ENCODE measurements at places on chromosomes 2 and 18.

DNA sequence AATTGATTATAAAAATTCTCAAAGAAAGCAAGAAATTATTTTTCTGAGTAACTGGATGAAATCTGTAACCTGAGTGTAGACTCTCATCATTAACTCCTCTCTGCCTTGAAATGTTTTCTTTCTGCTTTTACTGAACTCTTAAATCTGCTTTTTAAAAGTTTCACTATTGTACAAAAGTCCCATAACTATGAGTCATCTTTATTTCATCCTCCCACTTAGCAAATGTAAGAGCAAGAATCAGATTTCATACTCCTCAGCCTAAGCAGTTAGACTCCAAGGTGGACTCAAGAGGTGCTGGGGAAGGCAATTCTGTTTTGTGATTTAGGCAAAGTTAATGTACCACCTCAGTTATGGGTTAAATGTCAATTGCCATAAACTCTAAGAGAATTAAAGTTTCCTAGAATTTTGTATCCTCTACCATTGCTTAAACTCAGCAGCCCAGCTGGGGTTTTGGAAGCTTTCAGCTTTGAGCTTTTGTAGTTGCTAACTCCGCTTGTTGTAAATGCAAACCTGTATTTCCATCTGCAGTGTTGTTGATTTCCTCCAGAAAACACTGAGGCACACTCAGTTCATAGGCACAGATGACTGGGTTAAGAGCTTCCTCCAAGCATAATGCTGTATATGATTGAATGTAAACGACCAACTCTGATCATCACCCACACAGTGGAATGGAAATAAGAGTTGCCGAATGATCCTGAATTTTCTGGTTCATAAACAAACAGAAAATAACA is 268.8 kb downstream of the ARHGAP15 start:
- DNase-seq: no peak

- no peak for DNase-seq
These were observed 69.9 kb downstream of the OSBPL6 start for GRCh38 chr2:178264211-178264610.

- no peak for DNase-seq
These were observed 68.6 kb downstream of the GATA6 start for GRCh38 chr18:22238036-22238435.

GRCh38 chr2:46555011-46555410 is 75.6 kb downstream of the TMEM247 start:
- no peak for DNase-seq

DNA sequence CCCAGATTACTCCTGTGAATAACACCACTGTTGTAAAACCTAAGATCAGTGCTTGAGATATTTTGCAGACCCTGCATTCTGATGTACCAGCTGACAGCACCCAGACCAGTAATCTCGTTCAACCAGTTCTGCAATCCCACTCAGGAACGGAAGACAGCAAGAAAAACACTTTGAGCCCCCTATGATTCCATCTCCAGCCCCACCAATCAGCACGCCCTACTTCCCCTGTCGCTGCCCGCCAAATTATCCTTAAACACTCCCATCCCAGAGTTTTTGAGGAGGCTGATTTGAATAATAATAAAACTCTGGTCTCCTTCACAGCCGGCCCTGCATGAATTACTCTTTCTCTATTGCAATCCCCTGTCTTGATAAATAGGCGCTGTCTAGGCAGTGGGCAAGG is 173.9 kb upstream of the CDH2 start:
- DNase-seq: no peak

All from amygdala (tissue), 56 donors.